ENCODE measurements at places on chromosomes 11 and 22.

GRCh38 chr11:84836371-84836770 lies 790.8 kb downstream of the DLG2 start:
- no peak for DNase-seq

DNA sequence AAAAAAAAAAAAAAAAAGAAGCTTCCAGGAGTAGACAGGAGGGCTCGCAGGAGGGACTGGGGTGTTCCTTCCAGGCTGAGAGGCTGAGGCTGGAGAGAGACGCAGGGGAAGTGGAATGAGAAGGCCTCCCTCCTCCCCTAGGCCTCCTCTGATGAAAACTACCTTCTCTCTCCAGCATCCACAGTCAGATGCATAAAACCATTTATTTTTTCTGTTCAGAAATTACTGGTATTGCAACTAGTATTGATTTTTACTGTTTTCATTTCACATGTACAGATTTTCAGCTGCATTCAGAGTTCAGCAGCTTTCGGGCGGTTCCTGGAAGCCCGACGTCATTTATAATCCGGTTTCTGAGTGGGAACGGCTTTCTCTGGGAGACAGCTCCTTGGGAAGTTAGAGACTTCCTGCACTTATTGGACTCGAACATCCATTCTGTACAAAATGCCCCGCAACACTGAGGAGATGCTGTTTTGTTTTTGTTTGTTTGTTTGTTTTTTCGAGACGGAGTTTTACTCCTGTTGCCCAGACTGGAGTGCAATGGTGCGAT lies 6.9 kb upstream of the NFAM1 start:
- no peak for DNase-seq

GRCh38 chr11:33896911-33897310 lies 5.0 kb upstream of the LMO2 start:
- no peak for DNase-seq

GRCh38 chr22:47615051-47615450 lies 852.6 kb downstream of the TBC1D22A start:
- no peak for DNase-seq

DNA sequence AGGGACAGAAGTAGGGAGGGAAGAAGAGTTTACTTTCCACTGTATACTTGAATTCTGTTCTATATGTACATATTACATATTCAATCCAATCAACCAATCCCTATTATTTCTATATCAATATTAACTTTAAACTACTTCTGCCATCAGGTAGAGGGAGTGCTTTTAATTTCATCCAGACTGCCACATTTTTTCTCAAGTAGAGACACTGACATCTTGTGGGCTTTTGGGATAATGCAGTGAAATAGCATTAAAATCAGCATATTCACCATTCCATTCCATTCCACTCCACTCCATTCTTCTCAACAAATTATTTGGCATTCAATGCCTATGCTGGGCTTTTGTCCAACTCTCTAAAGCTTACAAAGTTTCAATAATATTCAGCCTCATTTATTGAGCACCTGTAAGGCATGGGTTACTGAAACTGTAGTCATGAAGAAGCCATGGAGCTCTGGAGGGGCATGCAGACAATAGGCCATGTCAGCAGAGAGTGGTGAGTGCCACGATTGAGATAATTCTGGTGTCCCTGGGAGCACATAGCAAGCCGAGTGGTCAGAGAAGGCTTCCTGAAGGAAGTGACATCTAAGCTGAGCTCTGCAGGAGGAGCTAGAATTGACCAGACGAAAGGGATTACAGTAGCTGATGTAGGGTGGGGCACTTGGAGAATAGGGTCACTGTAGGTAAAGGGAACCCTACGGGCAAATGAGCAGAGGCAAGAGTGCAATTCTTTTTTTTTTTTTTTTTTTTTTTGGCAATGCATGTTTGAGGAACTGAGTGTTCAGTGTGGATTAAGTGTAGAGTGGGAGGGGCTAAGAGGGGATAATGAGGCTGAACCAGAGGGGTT lies 12.8 kb upstream of the CLPB start:
- no peak for DNase-seq

DNA sequence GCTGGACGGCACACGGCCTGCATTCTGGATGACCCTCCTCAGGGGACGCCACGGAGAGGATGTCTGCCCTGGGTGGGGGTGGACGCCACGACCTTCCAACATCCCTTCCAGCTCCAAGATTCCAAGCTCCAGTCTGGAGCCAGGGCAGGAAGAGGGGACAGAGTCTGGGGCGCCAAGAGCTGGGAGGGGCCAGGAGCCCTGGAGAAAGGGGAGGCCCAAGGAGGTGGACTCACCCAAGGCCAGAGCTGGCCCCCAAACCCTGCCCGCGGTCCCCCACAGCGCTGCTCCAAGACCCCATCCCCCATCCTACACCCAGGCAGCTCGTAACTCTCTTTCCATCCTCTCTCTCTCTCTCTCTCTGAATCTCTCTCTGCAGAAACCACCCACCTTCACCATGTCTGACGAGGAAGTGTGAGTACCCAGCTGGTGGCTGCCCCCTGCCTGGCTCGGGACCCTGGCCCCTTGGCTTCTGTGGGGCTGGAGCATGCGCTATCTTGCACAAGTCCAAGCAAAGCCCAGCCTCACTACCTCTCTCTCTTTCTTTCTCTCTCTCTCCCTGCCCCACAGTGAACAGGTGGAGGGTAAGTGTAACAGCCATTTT lies 3.1 kb downstream of the TNNT3 start:
- DNase-seq = no peak

- DNase-seq = no peak
Observed at GRCh38 chr11:115462004-115462541, 42.1 kb downstream of the CADM1 start.

GRCh38 chr22:46764779-46765485 lies 2.5 kb downstream of the TBC1D22A start:
- no peak for DNase-seq

DNA sequence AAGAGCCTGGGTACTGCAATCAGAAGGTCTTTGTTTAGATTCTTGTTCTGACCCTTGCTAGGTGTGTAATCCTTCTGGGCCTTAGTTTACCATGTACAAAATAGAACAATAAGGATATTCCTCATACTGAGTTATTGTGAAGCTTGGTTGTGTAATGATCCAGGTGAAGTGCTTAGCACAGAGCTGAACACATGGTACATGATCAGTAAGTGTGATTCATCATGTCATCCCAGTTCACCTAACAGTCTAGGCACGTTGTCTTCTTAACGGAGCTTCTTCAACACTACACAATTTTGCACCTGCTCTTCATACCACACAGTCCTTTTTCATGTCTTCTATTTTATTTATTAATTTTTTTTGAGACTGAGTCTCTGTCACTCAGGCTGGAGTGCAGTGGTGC lies 234.3 kb upstream of the TENM4 start:
- no peak for DNase-seq

- no peak for DNase-seq
Observed at GRCh38 chr11:120974965-120975364, 48.9 kb upstream of the TBCEL start.

DNA sequence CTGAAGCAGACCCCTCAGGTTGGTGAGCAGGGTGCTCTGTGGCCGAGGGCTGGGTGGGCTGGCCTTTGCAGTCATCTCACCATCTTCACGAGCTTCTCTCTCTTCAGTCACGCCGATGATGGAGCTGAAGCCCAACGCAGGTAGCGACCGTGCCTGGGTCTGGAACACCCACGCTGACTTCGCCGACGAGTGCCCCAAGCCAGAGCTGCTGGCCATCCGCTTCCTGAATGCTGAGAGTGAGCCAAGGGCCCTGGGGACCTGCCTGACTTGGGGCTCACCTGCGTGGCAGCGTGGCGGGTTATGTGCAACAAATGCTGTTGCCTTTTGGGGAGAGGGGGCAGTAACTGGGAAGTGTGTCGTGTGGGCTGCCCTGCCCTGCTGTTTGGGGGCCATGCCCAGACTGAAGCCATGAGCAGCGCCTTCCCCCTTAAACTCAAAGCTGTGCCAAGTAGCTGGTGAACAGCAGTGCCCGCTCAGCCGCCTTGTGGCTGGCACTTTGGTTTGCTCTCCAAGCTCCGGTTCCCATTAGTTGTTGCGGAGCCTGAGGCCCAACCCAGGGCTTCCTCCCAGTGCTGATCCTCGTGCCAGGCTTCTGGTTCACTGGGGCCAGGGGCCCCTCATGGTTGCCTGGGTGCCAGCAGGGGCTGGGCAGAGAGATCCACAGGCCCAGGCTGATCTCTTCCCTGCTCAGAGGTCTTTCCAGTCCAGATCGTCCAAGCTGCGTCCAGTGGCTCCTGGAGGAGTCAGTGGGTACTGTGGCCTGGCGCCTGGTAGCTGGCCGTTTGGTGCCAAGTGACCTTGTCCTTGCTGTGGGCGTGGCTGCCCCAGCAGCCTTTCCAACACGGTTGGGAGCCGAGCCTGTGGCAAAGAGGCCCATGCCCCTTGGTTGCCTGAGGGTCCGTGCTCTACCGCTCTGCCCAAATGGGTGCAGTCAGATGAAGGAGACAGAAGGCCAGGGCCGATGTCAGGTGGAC lies 6.1 kb upstream of the ZDHHC8 start:
- no peak for DNase-seq

DNA sequence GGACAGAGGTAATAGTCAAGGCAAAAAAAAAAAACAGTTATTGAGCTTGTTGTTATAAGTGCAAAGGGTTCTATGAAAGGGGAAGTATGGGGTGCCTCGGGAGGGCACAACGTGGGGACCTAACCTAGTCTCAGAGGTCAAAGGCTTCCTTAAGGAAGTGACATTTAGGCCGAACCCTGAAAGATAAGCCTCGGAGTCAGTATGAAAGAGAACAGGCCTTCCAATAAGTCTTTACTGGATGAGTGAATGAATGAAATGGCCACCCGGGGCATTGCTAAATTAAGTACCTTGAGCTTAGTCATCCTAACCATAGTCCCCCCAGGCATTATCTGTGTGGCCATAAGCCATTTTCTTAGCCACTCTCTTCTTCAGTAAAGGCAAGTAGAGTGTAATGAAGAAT lies 19.7 kb downstream of the FLI1 start:
- DNase-seq = no peak

- DNase-seq = no peak
Observed at GRCh38 chr11:132655187-132655855, 877.0 kb downstream of the OPCML start.

- DNase-seq = no peak
Observed at GRCh38 chr11:33585586-33586209, 114.9 kb downstream of the C11orf91 start.

GRCh38 chr11:81787584-81788049 lies 946.0 kb downstream of the FAM181B start:
- no peak for DNase-seq

DNA sequence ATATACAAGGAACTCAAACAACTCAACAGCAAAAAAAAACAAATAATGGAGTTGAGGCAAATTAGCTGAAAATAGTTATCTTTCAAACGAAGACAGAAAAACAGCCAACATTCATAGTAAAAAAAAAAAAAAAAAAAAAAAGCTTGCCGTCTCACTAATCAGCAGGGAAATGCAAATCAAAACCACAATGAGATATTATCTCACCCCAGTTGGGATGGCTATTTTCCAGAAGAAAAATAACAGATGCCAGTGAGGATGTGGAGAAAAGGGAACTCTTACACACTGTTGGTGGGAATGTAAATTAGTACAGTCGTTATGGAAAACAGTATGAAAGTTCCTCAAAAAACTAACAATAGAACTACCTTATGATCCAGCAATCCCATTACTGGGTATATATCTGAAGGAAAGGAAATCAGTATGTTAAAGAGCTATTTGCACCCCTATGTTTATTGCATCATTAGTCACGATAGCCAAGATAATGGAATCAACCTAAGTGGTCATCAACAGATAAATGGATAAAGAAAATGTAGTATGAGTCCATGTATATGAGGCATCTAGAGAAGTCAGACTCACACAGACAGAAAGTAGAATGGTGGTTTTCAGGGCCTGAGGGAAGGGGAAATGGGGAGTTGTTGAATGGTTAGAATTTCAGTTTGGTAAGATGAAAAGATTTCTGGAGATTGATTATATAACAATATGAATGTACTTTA lies 56.0 kb downstream of the USP35 start:
- DNase-seq = no peak

- no peak for DNase-seq
Observed at GRCh38 chr11:83249972-83250593, 36.1 kb downstream of the CCDC90B start.

GRCh38 chr11:65862941-65863888 lies 3.0 kb downstream of the MUS81 start:
- no peak for DNase-seq

GRCh38 chr11:8642196-8642841 lies 40.1 kb downstream of the TRIM66 start:
- DNase-seq = no peak

- DNase-seq = no peak
Observed at GRCh38 chr11:26847459-26847858, 125.6 kb upstream of the SLC5A12 start.

GRCh38 chr11:132988411-132988810 lies 543.9 kb downstream of the OPCML start:
- DNase-seq = no peak

DNA sequence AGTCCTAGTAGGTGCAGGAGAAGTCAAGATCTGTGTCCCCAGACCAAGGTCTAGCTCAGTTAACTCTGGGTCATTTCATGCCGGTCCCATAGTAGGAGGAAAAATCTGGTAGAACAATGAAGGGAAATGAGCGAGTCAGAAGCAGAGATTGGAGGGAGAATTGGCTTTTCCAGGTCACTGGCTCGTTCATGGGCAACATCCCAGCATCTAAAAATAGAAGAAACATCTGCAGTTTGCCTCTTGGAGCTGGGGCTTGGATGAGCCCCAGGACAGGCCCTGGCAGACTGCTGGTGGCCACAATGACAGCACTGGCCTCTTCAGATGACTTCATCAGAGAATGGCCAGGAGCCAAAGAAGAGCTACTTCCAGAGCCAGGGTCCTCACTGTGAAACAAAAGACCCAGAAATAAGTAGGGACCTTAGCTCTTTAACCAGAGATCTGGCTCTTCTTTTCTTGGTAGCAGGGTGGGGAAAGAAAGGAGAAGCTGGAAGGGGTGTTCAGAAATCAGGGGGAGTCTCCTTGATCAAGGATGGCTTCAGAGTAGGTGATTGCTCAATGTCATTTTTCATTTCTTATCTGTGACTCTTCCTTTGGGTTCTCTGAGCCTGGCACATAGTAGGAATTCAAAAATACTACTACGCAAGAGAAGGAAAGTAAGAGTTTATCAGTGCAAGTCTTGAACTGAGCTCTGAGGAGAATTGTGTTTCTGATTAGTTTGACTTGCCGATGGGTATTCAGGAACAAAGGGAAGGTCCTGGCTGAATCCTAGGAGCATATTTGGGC lies 102.6 kb downstream of the TMPRSS5 start:
- DNase-seq = no peak

GRCh38 chr22:31530823-31531195 lies 34.5 kb downstream of the SFI1 start:
- no peak for DNase-seq

- no peak for DNase-seq
Observed at GRCh38 chr22:49398646-49399045, 429.0 kb downstream of the BRD1 start.
